ENCODE measurements at places on chromosomes 2 and 18.

DNA sequence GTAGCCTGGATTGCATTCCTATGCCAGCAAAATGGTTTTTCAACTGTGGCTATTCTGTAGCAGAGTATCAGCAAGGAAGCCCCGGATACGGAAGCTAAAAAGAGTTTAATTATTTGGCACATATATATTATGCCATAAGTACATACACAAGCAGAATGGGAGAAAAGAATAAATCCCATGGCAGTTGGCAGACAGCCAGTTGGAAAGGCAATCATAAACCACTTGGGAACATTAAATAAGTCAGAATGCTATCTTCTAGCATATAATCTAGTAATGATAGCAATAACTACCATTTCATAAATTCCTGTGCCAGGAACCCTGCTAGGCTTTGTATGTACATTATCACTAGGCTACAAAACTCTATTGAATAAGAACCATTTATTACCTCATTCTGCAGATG, 26.0 kb downstream of the GALNT5 start:
- DNase-seq = no peak

- no peak for DNase-seq
Observed at GRCh38 chr18:25113566-25113965, 238.4 kb downstream of the ZNF521 start.

- DNase-seq = no peak
Observed at GRCh38 chr2:30191819-30192271, 39.5 kb upstream of the LBH start.

DNA sequence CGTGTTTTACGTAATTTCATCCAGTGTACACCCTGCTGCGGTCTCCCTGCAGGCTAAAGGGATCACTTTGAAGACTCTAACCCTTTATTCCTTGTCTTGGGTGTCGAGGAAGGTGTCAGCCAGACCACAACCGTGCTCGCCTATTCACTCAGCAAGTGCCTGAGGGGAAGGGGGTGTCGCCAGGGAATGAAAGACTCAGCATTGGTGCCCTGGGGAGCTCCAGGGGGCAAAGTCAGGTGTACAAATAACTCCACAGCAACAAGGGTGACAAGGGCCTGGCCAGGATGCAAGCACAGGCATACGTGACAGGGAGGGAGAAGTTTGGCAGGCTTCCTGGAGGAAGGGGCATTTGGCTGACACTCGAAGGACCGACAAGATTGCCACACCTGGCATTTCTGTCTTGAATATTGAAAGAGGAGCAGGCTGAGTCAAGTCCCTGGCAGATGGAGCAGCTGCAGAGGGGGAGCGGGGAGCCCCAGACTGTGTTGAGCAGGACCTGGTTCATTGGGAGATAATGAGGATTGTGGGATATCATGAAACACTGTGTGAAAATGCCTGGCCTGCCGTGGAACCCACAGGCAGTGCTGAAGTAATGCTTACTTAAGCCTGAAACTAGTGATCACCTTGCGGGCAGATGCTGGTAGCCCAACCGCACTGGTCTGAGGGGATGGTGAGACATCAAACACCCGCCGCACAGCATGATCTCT, 93.9 kb downstream of the RHOB start:
- DNase-seq = no peak
